Activated CD4-positive, alpha-beta T cell treated with anti-CD3 and anti-CD28 coated beads, Interleukin-2, amount 50 U/mL, for 48 hours (primary cell): ENCODE measurements at places on chromosomes 11 and 22.

DNA sequence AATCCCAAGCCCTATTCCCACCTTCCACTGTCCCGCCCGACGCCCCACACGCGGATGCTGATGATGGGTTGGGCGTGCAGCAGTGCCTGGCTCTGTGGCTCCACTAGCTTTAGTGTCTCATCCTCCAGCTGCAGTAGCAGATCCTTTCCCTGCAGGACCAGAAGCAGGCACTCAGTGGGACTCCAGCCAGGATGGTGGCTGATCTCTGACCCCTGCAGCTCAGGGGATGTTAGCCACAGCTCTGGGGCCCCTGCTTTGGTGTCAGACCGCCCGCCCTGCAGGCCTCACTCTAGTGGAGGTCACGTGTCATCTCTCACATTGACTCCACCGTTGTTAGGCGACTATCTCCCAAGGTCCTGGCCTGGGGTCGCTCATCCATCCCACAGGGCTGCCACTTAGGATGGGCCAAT, 11.8 kb downstream of the SMPD1 start:
- peak; percentile 27 for DNase-seq

- DNase-seq = no peak
Observed at GRCh38 chr11:11701070-11701469, 79.3 kb upstream of the GALNT18 start.

DNA sequence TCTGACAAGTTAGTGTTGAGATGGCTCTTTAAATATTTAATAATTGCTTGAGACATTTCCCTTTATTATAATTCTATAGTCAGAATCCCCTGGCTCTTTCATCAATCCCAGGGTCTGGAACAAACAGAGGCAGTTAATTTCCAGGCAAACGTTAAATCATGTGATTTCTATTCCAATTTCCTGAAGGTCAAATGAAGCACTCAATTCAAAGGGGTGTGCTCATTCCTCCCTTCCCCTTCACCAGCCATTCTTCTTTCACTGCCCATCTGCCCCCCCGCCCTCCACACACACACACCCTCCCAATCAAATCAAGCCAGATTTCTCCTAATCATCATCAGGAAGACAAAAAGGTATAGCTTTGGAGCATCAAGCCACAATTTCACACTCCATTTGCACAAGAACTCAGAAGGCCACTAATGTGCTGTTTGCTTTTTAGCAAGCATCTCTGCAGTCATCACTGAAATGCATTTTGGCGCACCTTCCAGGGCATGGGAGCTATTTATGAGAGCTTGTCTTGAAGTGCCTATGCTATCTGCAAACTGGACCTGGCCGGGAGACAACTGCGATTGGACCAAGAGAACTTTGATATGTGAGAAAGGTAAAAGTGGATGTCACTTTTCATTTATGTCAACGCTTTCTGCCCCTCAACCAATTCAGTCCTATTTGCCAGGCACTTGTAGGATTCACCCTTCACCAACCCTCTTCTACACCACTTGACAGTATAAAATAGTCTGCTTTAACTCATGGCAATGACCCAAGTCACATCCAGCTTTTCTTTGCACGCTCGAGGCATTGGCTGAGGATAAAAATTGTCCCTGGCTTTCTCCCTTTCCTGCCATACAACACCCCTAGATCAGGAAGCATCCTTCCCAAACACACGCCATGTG, 315.1 kb upstream of the API5 start:
- DNase-seq = no peak

- DNase-seq = no peak
Observed at GRCh38 chr11:9899676-9900075, 235.8 kb downstream of the SWAP70 start.

DNA sequence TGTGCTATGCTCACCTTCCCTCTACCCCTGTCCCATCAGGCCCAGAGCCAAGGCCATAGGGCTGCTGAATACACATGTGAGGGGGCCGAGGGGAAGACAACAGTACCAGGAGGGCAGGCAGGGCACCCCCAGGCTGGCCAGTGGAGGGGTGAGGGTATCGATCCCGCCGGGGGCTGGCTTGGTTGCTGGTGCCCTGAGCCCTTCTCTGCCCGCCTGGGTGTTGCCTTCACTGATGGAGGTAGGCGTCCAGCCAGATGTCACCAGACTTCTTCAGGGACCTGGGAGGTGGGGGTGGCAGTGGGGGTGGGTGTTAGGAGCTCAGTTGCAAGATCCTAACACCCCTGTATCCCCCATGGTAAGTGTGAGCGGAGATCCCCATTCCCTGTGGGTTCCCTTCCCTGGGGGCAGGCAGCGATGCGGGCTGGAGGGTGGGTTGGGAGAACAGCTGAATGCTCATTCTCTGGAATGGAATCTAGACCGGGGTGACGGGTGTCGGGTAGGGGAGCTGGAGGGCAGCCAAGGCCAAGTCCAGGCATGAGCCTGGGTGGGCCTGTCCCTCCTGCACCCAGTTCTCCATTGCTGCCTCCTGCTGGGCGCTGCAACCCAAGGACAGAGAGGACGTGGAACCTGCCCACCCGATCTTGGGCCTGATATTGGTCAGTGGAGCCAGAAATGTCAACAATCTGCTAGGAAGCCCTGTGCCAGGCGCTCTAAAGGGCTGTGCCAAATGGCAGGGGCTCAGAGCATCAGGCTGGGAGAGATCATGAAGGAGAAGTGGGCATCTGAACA, 17.6 kb downstream of the FADS3 start:
- DNase-seq = no peak

DNA sequence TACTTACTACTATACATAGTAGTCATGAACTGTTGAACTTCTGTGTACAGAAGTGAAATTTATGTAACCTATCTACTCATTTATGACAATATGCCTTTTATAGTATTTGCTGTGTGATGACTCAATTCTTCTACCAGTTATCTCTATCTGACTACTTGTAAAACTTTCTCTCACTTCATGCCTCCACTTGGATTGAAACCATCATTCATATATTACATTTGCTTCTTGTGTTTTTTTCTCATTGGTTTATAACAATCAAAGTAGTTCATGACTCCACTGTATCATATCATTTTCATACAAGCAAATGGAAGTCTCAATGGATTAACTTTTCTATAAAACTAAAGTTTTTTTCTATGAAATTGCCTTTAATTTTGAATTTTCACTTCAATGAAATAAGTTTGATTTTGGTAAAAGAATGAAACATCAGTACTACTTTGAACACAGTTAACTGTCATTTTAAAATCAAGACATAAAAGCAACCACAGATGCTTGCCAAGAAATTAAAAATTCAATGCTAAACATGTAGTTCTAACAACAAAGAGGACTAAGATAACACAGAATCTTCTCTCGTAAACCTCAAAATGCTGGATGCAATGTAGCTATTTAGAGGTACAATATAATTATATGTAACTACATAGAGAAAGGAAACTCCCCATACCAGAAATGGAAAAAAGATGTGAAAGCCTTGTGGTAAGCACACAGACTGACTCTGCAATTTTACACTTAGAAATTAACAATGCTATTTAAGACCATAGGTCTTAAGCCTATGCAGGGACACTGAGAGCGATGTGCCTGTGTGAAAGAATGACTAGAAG, 27.6 kb upstream of the EXPH5 start:
- no peak for DNase-seq
